ENCODE measurements at places on chromosomes 5 and 9. TPM values are rescaled to one million over a fixed set of nuclear protein-coding genes. Genes with fewer than 3 reads are reported as not detected.

DNA sequence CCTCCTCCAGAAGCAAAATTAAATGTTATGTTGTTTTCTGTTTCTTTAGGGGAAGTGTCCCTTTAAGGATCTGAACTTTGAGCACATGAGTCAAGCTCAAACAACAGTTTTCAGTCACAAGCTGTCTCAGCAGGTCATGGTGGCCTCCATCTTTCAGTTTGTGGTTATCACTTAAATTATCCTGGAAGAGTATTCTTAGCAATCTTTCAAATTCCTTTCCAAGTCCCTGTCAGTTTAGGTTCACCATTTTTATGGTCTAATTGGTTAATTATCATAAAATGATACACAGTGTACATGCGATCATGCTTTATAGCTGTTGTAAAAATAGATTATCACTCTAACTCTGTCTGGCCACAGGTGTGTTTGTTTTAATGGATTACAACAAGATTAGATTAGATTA lies 43.1 kb upstream of the SELENOP start:
- H3K36me3 ChIP-seq = no peaks in the 10 kb centered on the region
- no peak overlapping the region for H3K4me3 ChIP-seq
- no peaks in the 10 kb centered on the region for H3K27me3 ChIP-seq
- H3K27ac ChIP-seq = no peak overlapping the region
- peaks cover 2% of the 10 kb centered on the region for H3K4me1 ChIP-seq

DNA sequence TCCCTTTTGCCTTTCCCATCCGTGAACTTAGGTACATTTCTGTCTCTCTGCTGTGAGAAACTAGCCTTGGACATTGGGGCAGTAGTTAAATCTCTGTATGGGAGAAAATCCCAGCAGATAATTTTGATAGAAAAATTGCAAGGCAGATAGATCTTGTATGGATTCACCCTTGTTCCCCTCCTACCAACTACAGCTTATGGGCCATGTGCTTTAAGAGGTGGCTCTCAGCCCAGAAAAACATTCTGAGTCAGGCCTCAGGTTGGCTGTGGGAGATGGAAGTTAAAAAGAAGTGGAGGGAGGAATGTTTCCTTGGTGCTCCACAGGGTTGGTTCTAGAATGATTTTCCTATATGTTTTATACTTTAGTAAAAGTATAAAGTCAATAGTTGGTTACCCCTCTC lies 1.4 kb upstream of the KDM3B start:
- no peak overlapping the region for H3K4me3 ChIP-seq
- H3K27ac ChIP-seq = no peak overlapping the region
- peak; percentile 87 for DNase-seq
- no peaks in the 10 kb centered on the region for H3K27me3 ChIP-seq
- H3K4me1 ChIP-seq = peaks cover 2% of the 10 kb centered on the region
- peaks cover 28% of the 10 kb centered on the region for H3K36me3 ChIP-seq

DNA sequence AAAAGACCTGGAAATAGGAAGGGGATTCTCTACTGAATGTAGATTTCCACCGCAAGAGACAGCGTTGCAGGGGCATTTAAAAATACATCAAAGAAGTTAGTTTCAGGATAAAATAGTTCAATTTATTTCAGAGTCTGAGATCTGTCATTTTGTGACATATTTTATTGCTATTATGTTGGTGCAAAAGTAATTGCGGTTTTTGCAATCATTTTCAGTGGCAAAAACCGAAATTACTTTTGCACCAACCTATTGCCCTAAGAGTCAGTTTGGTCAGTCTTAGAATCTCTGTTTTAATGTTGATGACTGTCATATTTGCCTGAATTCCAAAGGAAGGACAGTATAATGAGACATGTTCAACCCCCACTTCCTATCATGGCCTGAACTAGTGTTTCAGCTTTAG lies 219.5 kb upstream of the CDH10 start:
- no peaks in the 10 kb centered on the region for H3K4me1 ChIP-seq
- DNase-seq = no peak
- H3K27me3 ChIP-seq = no peaks in the 10 kb centered on the region
- no peaks in the 10 kb centered on the region for H3K36me3 ChIP-seq

GRCh38 chr5:75275756-75276155 lies 39.1 kb upstream of the ANKRD31 start:
- no peak overlapping the region for H3K4me3 ChIP-seq
- H3K27ac ChIP-seq = no peak overlapping the region
- H3K36me3 ChIP-seq = no peaks in the 10 kb centered on the region
- H3K27me3 ChIP-seq = peaks cover 4% of the 10 kb centered on the region
- no peak for DNase-seq

DNA sequence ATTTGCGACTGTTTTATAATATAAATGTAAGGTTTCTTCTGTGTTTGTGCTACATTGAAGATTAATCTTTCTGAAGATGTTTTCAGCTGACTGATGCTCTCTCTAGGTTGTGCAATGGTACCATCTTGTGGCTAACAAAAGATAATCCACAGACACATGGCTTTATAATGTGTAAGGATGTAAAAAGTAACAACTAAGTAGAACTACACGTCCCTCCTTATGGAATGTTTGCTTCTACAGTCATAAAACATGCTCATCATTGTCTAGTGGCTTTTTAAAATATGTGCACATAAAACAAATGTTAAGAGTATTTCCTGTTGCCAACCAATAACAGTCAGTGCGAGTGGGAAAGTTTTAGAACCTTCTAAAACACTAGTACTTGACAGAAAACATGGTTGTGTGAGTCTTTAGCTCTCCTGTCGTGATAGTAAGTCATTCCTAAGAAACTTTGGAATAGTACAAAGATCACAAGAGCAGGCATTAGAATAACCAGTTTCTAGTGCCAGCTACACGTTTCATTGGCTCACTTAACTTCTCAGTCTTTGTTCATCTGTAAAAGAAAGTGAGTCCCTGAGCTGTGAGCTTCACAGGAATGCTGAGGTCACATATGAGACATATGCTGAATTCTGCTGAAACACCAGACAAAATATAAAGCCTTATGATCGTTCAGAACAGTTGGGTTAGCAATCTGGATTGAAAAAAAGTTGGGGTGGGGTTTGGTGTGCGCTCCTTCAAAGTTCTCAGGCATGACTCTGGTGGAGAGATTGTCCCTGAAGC lies 75.7 kb upstream of the GLIS3 start:
- no peak overlapping the region for H3K27ac ChIP-seq
- H3K4me1 ChIP-seq = no peaks in the 10 kb centered on the region
- peaks cover 8% of the 10 kb centered on the region for H3K27me3 ChIP-seq
- H3K36me3 ChIP-seq = no peaks in the 10 kb centered on the region
- DNase-seq = peak; percentile 82

The PKN3 gene
- total RNA-seq = 1.6 TPM

The SHC3 gene
- total RNA-seq = 13.9 TPM

The UGT3A2 gene
- total RNA-seq = not detected
